ENCODE measurements at places on chromosomes 4 and X.
A peak's percentile ranks its signal among the peaks of the same experiment; 100 is the strongest.

- peak; percentile 33 for DNase-seq
Observed at GRCh38 chr4:103498161-103499070, 221.4 kb downstream of the TACR3 start.

- no peak for DNase-seq
Observed at GRCh38 chr4:21454831-21455230, 493.7 kb downstream of the KCNIP4 start.

DNA sequence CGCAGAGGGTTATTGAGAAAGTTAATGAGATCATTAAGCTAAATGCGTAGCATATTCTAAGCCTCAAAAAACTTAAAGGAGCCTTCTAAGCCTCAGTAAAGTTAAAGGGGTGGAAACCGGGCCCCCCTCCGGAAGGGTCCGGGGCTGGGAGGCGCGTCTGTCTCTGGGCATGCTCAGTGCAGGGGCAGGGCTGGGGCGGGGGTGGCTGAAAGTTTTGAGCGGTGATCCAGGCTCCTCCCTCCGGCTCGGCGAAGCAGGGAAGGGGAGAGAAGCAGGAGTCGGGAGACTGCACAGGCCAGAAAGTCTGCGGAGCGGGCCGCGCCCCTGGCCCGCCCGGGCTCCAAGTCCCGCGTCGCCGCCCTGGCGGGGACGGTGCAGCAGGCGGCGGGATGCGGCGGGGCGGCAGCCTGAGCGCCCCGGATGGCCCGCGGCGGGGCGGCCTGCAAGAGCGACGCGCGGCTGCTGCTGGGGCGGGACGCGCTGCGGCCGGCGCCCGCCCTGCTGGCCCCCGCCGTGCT, at the start of gene EVC:
Gene EVC, plus strand, starts transcription at position 241 of the 518 bp plus-strand sequence. Its CDS starts 180 bp downstream, at position 421.
- peak; percentile 82 for DNase-seq

DNA sequence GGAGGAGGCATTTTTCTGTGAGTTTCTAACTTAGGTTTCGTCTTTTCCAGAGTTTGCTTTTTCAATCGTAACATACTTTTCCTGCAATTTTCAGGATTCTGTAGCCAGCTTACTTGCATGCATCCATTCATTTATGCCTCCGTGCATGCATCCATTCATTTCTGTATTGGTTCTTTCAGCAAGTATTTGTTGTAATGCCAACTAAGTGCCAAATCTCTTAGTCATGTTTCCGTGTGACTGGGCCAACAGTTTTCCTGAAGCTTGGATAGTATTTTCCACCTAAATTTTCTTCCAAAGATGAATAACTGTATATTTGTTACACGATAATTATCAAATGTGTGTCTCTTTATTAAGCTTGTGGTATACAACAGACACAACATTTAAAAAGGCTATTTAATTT, 41.5 kb downstream of the CBLL2 start:
- DNase-seq = no peak

DNA sequence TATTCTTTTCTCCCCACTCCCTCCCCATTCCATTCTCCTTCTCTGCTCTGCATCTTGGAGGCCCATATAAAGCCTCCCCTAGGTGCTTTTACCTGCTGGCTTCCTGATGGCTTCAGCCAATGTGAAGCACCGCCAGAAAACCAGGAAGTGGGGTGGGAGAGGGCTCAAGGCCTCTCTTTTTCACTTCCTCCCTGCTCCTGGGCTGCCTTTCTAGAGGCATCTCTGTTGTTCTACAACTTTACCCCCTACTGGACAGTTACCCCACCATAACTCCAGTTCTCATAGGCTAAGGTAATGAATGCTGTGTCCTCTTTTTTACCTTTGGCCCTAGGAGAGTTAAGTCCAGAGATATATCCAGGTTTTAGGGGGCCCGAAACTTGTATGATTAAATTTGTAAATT, 62.4 kb upstream of the PPARGC1A start:
- no peak for DNase-seq

- peak; percentile 63 for DNase-seq
Observed at GRCh38 chrX:118839334-118839958, 15.8 kb downstream of the ZCCHC12 start.

- no peak for DNase-seq
Observed at GRCh38 chr4:85391589-85392410, 83.2 kb upstream of the ARHGAP24 start.

DNA sequence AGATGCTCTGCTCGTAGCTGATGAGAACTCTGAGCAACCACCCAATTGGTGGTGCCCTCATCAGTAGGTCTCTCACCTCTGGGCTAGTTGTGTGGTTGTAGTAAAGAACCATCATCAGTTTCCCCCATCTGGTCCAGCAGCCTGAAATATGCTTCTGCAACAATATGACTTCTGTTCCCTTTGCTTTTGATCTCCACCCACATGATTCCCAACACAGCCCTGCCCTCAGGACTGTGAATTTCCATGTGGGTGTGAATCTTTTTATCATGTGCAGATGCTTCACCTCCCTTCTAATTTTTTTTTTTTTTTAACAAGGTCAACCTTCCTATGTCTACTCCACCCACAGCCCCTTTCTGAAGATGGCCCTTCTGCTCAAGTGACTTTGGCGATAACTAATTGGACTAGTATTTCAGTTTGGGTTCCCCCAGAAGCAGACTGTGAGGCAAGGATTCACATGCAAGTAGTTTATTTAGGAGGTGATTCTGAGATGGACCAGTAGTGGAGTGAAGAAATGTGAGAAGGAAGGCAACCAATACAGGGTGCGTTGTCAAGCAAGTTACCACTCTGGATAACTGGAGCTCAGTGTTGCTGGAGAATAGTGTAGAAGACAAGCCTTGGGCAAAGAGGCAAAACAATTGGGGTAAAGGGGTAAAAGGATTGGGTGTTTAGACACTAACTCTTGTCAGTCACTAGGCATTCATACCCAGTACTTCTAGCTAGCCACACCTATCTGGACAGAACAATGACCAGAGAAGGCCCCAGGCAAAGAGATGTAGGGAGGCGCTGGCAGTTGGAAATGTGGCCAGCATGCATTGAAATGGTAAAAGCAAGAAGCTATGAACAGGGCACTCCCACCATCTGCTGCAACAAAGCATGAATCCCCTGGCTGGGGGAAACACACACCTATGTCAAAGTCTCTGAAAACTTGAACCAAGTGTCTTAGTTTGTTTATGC, 466.2 kb downstream of the BCOR start:
- no peak for DNase-seq

DNA sequence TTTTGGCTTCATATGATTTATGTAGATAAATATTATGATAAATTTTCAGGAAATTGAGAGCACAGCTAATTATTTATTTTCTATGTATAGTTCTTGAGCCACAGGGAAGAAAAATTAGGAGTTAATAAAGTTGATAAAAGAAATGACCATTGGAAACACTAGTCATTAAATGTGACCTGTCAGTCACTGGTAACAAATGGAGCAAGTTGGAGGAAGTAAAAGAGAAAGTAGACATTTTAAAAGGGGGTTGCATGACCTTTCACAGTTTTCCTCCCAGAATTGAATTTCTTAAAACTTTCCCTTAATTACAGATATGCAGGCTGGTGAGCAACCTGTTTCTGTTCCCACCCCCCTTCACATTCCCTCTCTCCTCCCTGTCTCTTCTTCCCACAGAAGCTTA, 5.3 kb downstream of the SMIM9 start:
- DNase-seq = no peak

GRCh38 chr4:34289489-34289888, 1954.8 kb downstream of the ARAP2 start:
- no peak for DNase-seq

- peak; percentile 24 for DNase-seq
Observed at GRCh38 chr4:16864199-16864598, 34.2 kb downstream of the LDB2 start.

- no peak for DNase-seq
Observed at GRCh38 chr4:135338181-135338580, 1136.6 kb upstream of the PABPC4L start.

DNA sequence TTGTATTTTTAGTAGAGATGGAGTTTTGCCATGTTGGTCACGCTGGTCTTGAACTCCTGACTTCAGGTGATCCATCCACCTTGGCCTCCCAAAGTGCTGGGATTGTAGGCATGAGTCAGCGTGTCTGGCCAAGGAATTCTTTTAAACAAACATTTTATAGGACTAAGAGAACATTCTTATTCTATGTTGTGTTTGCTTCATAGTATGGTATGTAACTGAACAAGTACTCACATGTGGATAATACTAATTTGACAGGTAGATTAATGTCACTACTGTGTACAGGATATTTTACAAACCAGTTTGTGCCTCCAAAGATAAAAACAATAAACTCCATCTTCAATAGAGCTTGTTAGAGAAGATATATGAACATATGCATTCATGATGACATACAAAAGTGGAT, 1353.4 kb downstream of the PCDH7 start:
- no peak for DNase-seq

DNA sequence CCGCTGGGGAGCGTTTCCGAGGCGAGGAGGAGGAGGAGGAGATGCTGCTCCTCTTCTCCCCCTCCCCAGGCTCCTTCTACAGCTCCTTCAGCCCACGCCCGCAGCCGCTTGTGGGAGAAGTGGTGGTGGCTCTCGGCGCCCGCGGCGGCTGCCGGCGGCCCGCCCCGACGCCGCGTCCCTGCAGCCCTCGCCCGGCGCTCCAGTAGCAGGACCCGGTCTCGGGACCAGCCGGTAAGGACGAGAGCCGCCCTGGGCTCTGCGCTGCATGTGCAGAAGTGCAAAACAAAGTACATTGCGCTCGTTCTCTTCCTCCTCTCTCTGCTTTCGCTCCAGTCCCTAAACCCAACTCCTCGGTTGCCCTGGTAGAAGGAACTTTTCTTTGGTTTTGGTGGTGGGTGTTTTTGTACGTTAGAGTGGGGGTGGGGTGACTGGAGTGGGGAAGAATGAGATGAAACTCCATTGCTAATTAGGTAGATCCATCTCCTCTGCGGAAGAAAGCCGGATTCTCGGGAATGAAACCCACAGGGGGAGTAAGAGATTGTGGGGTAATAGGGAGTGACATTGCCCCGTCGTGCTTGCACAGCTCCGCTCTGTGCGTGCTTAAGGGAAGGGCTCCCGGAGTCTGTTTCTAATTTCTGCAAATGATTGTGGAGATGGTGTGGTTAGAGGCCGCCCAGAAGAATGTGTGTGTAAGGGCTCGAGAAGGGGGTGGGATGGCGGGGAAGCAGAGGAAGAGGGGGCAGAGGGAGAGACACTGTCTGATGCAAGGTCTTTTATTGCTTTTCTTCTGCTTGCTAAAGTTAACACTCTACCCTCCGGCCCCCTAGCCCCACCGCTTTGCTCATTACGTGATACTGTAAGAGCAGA, 677 bp downstream of the PTPN13 start:
- DNase-seq = peak; percentile 82

GRCh38 chrX:84168574-84168973, 19.4 kb downstream of the RPS6KA6 start:
- peak; percentile 1 for DNase-seq

DNA sequence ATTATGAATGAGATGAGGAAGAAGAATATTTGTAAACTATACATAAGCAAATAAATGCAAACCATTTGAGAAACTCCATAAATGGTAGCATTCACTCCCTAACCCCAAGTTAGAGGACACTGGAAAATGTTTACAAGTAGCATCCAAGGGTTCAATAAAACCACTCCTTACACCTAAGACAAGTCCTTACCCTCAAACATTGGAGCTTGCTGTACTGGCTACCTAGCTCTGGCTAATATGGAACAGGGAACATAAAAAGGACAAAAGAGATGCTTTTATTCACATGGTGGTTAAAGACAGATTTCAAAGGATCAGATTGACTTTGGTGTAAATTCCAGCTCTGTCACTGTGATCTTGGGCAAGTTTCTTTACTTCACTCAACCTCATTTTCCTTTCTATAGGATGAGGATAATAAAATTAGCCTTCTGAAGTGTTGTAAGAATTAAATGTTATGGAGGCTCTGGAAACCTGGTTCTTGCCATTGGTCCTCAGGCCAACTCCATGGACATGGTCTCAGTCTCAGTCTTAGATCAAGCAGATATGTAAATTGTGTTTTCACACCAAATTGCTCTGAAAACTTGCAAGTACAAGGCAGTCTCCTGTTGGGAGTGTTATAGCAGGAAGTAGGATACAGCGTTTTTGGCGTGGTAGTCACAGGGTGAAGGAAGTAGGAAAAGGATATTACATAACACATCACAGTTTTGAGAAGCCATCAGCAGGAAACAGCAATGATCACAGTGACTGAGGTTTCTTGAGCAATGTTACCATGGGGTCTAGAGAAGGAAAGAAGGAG, 3.3 kb downstream of the CXCL1 start:
- peak; percentile 78 for DNase-seq
